ENCODE measurements at places on chromosomes 6 and 20.

DNA sequence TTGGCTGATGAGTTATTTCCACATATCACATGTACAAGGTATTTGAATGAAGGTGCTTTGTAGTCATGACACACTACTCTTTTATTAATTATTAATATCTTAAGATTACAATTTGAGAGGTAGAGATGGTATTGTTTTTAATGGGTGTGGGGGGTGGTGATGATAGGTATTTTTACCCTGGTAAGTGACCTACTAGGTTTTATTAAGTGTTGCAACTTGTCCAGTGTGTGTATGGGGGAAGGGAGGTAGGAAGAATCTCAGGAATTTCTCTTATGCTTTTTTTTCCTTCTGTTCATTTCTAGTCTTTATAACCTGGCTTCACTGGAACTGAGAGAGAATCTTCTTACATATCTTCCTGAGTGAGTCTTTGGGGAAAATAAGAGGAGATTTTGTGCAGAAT, 101.4 kb downstream of the LRRC1 start:
- DNase-seq: no peak

DNA sequence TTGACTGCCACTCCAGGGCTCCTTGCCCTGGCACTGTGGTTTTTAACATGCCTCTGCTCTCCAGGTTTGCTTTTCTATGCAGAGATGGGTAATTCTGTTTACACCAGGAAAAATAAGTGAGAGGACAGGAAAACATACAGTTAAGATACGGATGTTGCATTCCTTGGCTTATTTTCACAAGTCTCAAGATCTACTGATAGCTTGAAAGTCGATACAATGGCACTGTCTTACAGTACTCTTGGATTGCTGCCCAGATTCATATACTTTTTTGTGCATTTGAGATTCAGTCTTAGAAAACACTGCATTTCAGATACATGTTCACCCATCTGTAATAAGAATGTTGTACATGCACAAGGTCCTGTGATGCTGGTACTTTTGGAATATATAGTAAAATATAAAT, 159.6 kb upstream of the FLRT3 start:
- no peak for DNase-seq

GRCh38 chr20:45456632-45457031, 12.9 kb upstream of the WFDC2 start:
- no peak for DNase-seq

DNA sequence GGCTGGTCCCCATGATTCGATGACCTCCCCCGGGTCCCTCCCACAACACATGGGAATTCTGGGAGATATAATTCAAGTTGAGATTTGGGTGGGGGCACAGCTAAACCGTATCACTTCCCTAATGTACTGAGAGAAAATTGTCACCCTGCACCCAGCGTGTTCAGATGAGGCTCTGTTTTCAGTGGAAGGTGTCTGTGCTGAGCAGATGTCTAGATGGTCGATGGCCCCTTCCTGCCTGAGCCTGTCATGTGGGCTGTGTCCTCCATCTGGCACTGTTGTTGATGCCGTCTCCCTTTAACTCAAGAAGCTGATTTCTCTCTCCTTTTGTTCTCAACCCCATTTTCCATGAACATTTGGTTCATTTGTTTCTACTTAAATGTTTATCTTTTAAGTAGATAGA, 37.0 kb downstream of the TMEM181 start:
- DNase-seq: no peak

GRCh38 chr6:112701201-112701600, 354.1 kb downstream of the RFPL4B start:
- DNase-seq: no peak

GRCh38 chr6:135141728-135142127, 39.4 kb upstream of the MYB start:
- no peak for DNase-seq
